IPS DF 6.9 (cell line): ENCODE measurements at places on chromosomes 6 and 20.

GRCh38 chr6:134909701-134910592 is 40.0 kb downstream of the ALDH8A1 start:
- no peak for DNase-seq

DNA sequence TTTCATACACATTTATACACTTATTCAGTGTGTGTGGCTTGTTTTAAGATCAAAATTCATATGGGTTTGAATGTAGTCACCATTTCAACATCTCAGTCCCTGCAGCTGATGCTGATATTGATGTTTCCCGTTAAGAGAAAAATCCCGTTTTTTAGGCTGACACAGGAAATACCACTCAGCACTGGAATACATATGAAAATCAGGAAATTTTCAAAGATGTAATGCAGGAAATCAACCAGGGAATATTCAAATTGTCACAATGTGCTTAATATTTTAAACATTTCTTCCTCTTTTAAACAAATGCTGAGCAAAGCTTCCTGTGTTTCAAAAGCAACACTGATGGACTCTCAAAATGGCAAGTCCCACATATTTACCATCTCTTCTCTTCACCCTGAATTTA is 94.5 kb upstream of the MARCKS start:
- no peak for DNase-seq

DNA sequence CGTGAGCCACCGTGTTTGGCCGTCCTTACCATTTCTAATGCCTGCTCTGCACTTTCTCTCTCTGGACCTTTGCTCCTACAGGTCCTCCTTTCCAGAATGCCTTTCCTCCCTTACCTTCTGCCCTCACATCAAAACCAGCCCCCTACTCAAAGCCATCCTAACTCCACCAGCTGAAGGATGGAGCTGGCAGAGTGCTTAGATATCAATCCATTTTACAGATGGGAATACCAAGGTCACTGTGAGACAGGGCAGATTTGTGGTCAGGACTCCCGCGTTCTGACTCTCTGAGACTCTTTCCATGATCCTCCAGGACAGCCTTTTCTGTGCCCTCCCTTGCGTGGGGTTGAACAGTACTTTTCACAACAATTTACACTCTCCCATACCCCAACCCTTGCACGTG is 41.7 kb upstream of the SCRT2 start:
- DNase-seq, result no peak

- no peak for DNase-seq
Measured at GRCh38 chr20:49287555-49288249, 9.8 kb upstream of the ZNFX1 start.

GRCh38 chr20:8524101-8525016 is 392.3 kb downstream of the PLCB1 start:
- no peak for DNase-seq

GRCh38 chr6:109808837-109809236 is 117.7 kb downstream of the FIG4 start:
- DNase-seq, result no peak

DNA sequence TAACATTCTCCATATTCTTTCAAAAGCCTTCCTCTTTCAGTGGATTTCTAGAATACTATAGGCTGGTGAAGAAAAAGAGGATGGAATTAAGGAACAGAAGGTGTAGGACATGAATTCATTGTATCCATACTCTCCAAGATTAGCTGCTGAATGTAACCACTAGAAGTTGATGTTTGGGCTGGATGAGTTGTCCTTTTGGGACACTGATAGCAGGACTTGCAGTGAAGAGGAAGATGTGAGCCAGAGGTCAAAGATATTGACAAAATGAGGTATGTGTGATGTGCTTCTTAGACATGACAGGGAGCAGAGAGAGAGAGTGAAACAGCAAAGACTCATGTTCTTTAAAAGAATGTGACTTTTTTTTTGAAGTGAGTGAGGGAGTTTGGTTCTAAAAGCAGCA is 134.3 kb upstream of the MAN1A1 start:
- no peak for DNase-seq

GRCh38 chr6:26390531-26390930 is 7.6 kb downstream of the BTN2A2 start:
- DNase-seq, result no peak
